Skin of body (tissue), 3 donors: ENCODE measurements at places on chromosomes 2 and 18. TPM values are rescaled to one million over a fixed set of nuclear protein-coding genes. Genes with fewer than 3 reads are reported as not detected.

- DNase-seq: no peak
These were observed 310.1 kb upstream of the HNRNPA3 start for GRCh38 chr2:176902454-176902853.

GRCh38 chr2:18915227-18915626 lies 325.9 kb upstream of the NT5C1B start:
- no peak for DNase-seq

GRCh38 chr2:44793322-44793870 lies 148.1 kb upstream of the SIX3 start:
- no peak for DNase-seq

DNA sequence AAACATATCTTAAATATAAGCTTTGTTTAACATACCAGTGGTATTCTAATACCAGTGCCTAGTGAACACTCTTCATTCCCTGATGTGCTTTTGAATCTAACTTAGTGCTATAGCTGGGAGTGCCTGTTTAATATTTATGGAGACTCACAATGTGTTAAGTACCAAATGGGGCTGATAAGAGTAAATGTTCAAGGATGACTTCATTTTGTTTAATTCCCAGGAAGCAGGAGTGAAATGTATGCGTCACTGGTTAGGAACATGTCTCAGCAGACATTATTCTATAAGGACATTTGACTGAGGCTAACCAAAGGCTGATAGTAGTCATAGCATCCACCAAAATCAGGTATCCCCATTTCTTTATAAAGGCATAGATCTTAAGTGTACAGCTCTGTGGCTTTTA lies 31.7 kb upstream of the LINC00305 start:
- no peak for DNase-seq

- DNase-seq: no peak
These were observed 62.1 kb downstream of the CTAGE1 start for GRCh38 chr18:22355598-22355997.

GRCh38 chr18:79405019-79405780 lies 9.5 kb downstream of the NFATC1 start:
- DNase-seq: no peak

GRCh38 chr18:24103320-24104021 lies 35.4 kb upstream of the CABYR start:
- no peak for DNase-seq

DNA sequence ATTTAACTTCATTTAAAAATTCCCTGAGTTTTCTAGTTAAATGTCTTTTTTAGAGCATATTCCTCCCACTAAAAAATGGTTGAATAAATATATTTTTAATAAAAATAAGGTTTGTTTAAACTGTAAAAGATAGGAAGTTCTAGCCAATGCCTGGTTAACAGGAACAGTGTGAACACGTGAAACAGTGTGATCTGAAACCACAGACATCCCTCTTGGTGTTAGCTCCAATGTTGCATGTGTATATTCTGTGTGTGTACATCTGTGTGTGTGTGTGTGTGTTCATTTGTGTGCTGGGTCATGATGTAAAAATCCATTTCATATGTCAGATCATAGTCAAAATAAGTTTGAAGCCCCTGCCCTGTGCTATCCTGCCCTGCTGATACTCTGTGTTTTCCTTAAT lies 6.1 kb upstream of the SOX11 start:
- DNase-seq: no peak

DNA sequence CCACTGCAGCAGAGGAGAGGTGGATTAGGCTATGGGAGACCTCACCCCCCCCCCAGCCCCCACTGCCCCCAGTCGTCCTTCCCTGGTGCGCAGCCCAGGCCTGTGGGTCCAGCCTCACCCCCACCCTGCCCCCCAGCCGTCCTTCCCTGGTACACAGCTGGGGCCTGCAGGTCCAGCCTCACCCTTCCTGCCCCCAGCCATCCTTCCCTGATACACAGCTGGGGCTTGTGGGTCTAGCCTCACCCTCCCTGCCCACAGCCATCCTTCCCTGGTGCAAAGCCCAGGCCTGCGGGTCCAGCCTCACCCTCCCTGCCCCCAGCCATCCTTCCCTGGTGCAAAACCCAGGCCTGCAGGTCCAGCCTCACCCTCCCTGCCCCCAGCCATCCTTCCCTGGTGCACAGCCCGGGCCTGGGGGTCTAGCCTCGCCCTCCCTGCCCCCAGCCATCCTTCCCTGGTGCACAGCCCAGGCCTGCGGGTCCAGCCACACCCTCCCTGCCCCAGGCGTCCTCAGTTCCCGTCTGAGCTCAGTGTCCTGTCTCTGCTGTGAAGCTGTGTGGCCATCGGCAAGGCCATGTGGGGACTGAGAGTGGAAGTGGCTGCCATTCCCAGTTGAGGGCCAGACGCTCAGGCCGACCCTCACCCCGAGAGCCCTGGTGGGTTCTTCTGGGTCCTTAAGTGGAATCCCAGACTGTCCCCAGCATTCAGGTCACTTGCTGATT lies 86.8 kb upstream of the SNTG2 start:
- DNase-seq: no peak

GRCh38 chr18:47587587-47587986 lies 336.1 kb upstream of the SKOR2 start:
- DNase-seq: no peak

DNA sequence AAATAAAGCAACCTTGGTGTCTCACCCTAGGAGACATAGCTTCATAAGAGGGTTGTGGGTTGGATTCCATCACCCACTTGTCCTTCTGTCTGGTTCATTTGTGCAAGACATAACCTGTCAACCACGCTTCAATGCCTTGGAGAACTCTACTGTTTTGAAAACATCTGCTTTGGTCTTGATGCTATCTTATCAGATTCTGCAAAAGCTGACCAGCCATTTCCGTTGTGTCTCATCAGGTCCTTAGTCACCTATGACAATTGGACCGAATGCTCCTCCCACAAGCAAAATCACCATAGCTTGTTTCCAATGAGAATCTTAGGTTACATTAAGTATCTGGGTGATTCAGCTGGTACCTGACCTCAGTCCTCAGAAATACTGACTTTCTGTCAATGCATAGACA lies 35.4 kb downstream of the STAT4 start:
- DNase-seq: no peak

DNA sequence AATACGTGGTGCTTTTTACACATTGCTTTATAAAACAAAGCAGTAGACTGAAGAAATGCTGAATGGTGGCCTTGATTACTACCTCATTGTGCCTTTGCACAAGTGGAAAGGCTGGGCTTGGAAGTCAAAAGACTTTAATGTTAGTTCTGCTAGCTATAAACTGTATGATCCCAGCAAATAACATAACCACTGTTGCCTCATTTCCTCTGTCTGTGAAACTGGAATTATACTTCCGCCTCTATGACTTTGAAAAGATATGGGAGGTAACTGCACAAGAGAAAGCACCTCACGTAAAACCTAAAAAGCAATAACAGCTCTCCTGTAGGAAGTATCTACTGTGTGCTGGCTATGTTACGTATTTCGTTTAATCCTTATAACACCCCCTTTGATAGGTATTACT lies 43.4 kb upstream of the DSC1 start:
- no peak for DNase-seq

RNF152 gene
- 60.2 TPM for total RNA-seq

OR6B2 gene
- total RNA-seq: not detected

PTPRM gene
- total RNA-seq: 46.3 TPM

KCNE4 gene
- 5.4 TPM for total RNA-seq

IL1R2 gene
- total RNA-seq: 15.6 TPM
